Activated CD4-positive, alpha-beta T cell treated with anti-CD3 and anti-CD28 coated beads, Interleukin-2, amount 50 U/mL, for 48 hours (primary cell): ENCODE measurements at places on chromosomes 16 and 17.

DNA sequence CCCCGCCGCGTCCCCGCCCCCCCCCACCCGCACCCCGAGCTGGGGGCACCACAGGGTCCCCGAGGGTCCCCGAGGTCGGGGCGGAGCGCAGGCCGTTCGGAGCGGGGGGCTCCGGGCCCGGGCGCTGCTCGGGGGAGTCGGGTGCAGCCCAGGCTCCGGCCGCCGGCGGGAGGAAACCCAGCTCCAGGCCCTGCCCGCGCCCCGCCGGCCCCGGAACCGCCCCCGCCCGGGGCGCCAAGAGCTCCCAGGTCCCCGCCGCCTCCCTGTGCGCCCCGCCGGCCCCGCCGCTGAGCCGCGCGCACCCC, 33.2 kb upstream of the RPH3AL start:
- no peak for DNase-seq

- no peak for DNase-seq
Measured at GRCh38 chr17:8793649-8794048, 5.5 kb downstream of the MFSD6L start.

DNA sequence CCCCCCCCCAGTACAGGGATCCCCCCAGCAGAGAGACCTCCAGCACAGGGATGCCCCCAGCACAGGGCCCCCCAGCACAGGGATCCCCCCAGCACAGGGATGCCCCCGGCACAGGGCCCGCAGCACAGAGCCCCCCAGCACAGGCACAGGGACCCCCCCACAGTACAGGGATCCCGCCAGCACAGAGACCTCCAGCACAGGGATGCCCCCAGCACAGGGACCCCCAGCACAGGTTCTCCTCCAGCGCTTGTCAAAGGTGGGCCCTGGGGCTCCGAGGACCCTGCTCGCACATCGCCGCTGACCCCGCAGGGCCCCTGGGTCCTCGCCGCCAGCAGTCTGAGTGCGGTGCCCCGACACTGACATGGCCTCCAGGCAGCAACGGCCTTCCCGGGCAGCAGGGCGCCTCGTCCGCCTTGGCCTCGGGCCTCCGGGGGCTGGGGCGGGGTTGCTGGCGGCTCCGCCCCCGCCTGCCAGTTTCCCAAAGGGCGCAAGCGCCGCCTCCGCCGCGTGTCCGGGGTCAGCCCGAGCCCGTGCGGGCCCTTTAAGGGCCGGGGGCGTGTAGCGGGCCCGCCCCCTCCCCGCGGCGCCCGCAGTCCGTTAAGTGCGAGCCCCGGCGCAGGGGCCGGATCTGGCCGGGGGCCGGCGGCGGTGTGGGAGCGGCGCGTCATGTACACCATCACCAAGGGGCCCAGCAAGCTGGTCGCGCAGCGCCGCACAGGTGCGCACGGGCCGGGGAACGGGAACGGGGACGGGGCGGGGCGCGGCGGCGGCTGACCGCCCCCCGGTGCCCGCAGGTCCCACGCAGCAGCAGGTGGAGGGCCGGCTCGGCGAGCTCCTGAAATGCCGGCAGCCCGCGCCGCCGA, at the start of gene MCRIP2:
Gene MCRIP2, plus strand, starts transcription at position 503 of the 863 bp plus-strand sequence. Its CDS starts 164 bp downstream, at position 667.
- peak; percentile 84 for DNase-seq

- no peak for DNase-seq
Measured at GRCh38 chr17:66143657-66144282, 48.2 kb downstream of the CEP112 start.

GRCh38 chr16:64982581-64982980, 139.3 kb downstream of the CDH11 start:
- DNase-seq: no peak

DNA sequence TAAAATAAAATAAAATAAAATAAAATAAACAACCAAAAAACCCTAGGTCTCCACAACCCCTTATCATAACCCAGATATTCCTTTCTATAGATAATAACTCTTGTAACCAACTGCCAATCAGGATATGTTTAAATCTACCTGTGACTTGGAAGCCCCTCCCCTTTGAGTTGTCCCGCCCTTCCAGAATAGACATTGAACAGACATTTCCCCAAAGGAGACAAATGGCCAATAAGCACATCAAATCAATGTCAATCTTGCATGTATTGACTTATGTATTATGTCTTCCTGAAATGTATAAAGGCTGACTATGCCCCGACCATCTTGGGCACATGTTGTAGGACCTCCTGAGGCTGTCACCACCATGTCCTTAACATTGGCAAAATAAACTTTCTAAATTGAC, 1.5 kb upstream of the MAPK7 start:
- DNase-seq: no peak

- DNase-seq: no peak
Measured at GRCh38 chr16:11217651-11218603, 38.1 kb downstream of the SOCS1 start.

DNA sequence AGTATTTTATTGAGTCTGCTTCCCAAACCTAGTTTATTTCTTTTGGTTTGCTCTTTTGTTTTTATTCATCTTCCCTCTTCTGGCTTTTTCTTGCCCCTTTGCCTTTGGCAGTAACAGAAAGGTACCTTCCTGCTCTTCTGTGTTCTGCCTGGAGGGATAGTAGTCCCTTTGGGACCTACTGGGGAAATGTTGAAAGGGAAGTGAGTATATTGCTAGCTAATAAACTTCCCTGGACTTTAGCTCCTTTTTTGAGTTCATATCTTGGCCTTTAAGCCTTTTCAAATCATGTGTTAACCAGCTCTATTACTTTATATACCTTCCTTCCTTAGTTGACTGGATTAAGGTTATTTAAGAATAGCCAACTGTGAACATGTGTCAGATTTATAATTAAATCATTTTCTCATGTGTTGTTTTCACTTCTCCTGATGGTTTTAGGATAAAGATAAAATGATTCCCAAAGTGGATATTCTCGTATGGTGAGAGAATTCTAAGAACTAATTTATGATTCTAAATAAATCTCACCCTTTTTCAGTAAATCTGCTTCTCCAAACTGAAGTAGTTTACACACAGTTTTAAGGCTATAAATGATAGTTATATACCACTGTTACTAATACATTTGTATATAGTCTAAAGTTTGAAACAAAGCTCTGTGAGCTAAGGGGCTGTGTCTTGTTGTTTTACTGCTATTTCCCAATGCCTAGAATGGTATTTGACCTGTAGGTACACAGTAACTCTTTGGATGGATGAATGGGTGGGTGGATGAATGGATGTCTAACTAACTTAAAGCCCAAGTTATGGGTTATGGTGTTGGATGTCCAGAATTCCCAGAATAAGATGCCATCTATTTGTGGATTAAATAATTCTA, 45.7 kb downstream of the OMG start:
- no peak for DNase-seq

- no peak for DNase-seq
Measured at GRCh38 chr17:35051579-35052240, 11.8 kb downstream of the RFFL start.

- no peak for DNase-seq
Measured at GRCh38 chr16:11181242-11181898, 74.6 kb downstream of the SOCS1 start.
